ENCODE measurements at places on chromosomes 5 and 9.

- no peak for DNase-seq
These were observed 14.9 kb downstream of the SEMA6A start for GRCh38 chr5:116559673-116560164.

GRCh38 chr9:132609184-132609583 lies 26.8 kb downstream of the BARHL1 start:
- DNase-seq, result no peak

DNA sequence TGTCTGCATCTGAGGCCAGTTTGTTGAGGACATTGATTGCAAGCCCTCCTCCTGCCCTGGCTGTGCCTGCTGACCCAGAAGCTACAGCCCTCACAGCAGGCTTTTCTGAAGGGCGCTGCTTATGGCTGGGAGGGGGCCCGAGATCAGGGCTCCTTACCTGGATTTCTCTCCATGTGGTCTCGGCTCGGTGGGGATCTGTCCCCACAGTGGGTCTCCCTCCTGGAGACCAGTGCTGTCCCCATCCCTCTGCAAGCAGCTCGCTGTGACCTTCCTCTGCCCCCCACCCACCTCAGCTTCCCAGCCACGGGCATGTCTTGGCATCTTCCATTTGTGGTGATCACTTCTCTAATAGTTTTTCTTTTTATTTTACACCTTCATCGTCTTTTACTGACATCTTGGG lies 357.9 kb downstream of the IRX2 start:
- no peak for DNase-seq

- DNase-seq, result no peak
These were observed 24.8 kb downstream of the CCNJL start for GRCh38 chr5:160287378-160288051.

Measured in fibroblast of the conjunctiva (primary cell).